Central memory CD4-positive, alpha-beta T cell (primary cell): ENCODE measurements at places on chromosomes 3 and 15.

GRCh38 chr15:61467823-61468222 lies 238.7 kb upstream of the RORA start:
- no peak for DNase-seq

GRCh38 chr3:58804914-58805313 lies 138.3 kb upstream of the FAM3D start:
- no peak for DNase-seq

DNA sequence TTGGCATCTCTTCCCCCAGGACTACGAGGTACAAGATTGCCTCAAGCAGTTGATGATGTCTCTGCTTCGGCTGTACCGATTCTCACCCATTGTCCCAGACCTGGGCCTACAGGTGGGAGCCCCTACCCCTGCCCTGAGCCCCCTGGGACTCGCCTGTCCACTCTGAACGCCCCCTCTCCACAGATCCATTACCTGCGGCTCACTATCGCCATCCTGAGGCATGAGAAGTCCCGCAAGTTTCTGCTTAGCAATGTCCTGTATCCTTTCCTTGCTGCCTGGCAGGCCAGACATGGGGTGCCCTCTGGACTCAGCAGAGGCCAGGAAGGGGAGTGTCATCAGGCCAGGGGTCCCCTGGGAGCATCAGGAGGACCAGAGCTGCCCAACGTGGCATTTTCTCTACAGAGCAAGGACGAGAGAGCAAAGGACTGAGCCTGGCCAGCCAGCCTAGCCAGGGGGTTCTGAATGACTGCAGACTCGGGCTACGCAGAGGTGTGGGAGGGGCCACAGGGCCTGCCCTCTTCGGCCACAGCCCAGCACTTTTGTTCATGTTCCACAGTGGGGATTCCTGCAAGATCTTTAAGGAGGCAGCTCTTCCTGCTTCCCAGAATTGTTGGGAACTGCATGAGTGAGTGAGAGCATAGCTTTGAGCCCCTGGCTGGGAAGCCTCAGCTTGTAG lies 11.2 kb downstream of the RNF123 start:
- DNase-seq: no peak

DNA sequence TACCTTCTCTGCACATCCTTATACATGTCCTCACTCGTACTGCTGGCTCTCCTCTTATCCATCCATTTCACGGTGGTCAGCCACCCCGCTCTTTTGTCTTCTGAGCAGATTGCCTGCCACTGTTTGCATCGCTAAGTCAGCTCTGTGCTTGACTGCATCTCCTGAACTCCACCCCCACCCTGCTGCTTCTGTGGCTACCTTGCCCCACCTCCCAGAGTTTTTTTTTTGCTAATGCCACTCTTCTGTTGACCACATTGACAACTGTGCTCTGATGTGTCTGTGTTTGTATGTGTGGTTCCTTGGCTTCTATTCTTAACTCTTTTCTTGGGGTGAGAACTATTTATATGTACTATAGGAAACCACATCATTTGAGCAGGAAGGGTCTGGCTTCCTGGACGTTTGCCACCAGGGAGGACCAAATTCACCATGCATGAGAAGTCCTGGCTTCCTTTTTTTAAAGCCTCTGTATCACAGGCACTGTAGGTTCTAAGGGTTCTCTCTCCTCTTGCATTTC lies 12.8 kb upstream of the MTMR10 start:
- DNase-seq: no peak

DNA sequence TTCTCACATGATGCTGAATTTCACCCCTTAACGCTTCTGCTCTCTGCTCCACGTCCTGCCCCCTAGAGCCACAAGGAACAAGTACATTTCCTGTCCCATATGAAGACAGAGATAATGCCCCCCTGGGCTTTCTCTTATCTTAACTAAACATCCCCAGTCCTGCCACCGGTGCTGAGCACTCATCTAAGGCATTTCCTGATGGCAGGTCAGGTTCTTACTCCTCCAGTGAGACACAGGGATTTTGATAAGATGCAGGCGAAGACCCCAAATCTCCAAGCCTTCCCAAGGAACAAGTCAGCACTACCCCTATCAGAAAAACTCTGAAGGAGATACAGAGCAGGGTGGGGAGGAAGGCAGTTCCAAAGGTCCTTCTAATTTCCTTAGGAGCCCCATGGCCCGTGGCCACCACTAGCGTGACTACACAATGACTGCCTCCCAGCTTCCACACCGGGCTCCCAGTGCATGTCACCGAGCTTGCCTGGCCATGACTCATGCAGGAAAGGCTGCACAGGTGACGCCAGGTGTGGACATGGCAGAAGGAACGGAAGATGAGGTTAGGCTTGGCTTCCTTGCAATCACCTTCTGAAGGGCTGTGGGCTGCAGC lies 152.9 kb downstream of the XXYLT1 start:
- DNase-seq: no peak

DNA sequence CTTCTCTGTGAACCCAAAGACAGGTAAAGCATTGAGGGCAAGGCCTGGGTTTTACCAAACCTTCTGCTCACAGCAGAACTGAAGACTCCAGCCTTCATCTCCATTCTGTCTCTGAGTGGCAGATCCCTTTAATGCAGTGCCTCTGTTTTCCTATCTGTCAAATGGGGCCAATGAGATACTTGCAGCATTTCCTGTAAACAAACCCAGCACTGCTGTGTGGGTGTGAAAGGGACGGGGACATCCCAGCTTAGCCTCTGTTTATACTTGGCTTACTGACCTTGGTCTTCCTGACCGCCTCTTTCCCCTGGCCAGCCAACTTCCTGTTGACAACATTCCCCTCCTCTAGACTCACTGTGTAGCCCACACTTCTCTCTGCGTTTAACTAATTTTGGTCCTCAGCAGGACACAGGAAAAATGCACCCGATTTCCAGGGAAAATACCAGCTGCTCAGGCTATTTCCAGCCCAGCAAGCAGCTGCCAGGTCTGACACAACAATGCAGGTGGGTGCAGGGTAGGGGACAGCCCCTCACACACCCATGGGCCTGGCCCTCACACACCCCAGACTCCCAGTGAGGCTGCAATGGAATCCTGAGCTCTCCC lies 105.9 kb upstream of the HERC1 start:
- no peak for DNase-seq

GRCh38 chr3:115651087-115651486 lies 27.8 kb downstream of the GAP43 start:
- DNase-seq: no peak

- no peak for DNase-seq
Measured at GRCh38 chr15:93707751-93708150, 523.6 kb upstream of the MCTP2 start.
